ENCODE measurements at places on chromosomes 16 and 17.

DNA sequence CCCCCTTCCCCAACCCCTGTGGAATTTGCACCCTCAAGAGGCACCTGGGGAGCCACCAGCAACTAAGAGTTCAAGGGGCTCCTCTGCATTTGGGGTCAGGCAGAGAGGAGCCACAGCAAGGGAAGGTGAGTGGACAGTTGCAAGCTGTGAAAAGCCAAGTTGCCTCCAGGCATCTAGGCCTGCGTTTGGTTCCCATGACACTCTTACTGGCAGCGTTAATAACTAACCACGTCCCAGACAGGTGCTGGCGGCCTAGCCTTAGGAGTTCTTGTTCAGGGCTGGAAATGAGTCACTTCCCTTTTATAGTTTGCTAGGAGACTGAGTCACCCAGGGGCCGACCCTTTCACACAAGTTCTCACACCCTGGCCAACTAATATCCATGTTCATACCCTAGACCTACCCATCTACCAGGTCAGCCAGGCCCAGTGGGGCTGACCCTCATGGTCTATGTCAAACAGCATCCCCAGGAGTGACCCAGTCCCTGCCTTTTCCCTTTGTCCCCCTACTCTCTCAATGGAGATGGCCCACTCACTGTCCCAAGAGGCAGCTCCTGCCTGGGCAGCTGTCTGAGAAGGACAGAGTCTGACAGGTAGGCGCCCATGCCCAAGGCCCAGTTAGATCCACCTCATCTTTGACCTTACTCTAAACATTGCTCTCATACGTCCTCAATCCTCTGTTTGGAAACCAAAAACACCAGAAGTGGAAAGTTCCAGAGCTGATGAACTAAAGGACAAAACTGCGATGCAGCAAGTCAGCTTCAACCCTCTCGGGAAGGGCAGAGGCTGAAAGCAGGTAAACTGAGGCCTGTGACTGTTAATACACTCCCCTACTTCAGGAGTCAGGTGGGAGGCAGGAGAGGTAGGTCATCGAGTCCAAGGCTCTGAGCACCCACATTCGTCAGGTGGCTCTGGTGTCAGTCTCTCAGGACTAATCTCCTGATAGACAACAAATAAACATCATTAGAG lies 300.6 kb downstream of the SOX9 start:
- no peak for DNase-seq

DNA sequence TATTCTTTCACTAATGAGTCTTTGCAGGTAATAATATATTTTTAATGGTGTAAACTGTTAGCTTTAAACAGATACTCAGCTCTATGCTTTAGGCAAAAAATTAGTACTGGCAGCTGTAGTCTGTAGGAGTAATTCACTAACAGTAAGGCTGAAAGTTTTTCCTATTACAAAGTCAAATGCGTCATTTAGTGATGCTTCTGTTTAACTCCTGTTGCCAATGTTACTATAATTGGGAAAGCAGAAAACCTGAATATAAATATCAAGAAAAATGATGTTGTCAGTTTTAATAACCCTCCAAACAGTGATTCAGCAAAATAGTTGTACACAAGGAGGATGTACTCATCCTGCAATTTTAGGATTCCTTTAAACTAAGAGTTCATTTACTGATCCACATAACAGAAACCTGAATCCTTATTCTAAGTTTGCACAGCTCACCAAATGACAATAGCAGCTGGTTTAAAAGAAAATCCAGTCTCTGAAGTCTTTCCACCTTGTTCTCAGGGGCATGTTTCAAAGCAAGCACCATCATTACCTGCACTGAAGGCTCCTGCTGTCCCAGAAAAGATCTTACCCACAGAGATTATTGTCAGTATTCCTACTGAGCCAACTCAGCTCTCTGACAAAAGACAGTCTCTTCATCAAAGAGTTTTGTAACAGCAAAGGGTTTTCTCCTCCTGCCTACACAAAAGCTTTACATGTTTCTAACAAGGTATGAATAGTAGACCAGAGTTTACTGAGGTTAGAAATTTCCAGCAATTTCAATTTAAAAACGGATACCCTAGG lies 4.2 kb downstream of the CDR2 start:
- no peak for DNase-seq

GRCh38 chr17:75553295-75554110 lies 28.0 kb downstream of the LLGL2 start:
- DNase-seq = no peak

GRCh38 chr16:87801679-87802259 lies 36.0 kb upstream of the KLHDC4 start:
- DNase-seq = no peak

DNA sequence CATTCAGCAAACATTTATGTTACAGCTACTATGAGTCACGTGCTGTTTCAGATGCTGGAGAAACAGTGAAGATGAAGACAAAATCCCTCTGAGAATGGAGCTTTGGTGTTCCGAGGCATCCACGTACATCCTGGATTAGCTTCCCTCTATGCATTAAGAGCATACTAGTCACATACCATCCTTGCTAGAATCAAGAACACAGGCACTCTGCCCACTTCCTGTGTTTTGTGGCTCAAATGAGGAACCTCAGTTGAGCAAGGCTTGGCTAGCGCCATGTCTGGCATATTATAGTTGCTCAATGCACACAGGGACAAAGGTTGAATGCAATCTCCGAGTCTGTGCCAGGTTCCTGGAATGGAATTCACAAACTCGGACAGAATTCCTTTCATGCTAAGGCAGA lies 297.5 kb downstream of the XYLT1 start:
- no peak for DNase-seq

DNA sequence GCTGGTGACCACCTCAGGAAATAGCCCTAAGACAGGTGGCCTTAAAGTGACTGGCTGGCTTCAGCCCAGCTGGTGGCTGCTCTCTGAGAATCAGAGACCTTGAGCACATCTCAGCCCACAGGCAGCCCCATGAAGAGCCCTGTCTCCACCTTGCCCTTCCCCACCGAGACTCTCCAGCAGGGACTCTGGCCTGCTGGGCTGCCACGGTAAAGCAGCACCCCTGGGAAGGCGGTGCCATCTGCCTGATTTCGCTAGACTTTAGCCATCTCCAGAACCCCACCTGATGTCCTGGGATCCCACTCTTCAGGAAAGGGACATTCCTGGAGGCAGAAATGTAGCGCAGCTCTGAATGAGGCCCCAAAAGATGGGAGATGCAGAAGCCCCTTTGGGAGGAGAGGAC lies 45.2 kb upstream of the LGALS9 start:
- no peak for DNase-seq

DNA sequence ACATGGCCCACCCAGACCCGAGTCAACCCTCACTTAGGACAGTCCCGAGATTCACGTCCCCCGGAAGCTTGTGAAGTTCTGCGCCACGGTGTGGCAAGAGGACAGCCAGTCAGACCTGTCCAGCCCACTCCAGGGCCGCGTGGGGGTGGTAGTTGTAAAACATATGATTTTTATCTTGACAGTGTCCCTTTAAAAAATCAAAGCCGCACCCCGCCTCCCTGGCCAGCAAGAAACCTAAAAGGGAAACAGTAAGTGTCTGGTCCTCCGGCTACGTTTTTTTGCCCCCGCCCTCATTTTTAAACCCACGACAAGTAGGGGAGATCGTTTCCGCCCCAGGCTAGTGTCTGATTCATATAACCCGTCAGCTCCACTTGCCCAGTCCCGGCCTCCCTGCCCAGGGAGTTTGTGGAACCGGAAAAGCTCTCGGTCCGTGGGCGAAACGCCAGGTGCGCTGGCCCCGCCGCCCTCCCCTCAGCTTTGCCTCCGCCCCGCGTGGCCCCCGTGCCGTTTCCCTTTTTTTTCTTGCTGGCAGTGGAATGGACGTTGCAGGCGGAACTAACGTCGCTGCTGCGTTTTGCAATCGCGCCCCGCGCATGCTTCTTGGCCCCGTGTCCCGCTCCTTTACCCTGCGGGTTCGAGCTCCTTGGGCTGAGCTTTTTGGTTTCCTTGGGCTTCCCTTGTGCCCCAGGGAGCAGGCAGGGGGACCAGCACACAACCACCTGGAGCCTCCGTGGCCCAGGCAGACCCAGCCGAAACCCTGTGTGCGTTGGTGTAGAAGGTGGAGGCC lies 13.3 kb upstream of the NUDT16L1 start:
- DNase-seq = no peak

DNA sequence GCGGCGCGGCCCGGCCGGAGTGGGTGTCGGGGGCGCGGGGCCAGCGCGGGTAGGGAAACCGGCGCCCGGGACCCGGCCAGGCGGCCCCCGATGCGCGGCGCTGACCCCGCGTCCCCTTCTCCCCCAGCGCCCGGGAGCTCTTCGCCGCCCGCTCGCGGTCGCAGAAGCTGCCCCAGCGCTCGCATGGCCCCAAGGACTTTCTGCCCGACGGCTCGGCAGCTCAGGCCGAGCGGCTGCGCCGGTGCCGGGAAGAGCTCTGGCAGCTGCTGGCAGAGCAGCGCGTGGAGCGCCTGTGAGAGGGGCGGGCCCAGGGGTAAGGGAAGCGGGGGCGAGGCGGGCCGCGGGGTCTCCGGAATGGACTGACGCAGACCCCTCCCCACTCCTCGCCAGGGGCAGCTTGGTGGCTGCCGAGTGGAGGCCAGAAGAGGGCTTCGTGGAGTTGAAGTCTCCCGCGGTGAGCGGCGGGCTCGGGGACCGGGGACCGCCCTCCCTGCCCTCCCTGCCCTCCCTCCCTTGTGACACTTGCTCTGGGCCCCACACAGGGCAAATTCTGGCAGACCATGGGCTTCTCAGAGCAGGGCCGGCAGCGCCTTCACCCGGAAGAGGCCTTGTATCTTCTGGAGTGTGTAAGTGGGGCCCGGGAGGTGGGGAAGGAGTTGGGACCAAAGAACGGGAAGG lies 430 bp downstream of the TSEN54 start:
- DNase-seq = no peak

- DNase-seq = no peak
These were observed 8.6 kb upstream of the TEX19 start for GRCh38 chr17:82350182-82351030.

- DNase-seq = no peak
These were observed 73.5 kb upstream of the KIF2B start for GRCh38 chr17:53749178-53749577.
